Vagina (tissue), 2 donors: ENCODE measurements at places on chromosomes 4 and X.

DNA sequence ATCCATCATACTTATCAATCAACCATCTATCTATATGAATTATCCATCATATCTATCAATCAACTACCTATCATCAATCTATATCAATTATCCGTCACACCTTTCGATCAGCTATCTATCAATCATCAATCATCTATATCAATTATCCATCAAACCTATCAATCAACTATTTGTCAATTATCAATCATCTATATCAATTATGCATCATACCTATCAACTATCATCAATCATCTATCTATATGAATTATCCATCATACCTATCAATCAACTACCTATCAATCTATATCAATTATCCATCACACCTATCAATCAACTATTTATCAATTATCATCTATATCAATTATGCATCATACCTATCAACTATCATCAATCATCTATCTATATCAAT lies 70.6 kb upstream of the PPP2R3B start:
- DNase-seq: no peak
- no peaks in the 10 kb centered on the region for H3K36me3 ChIP-seq
- no peak overlapping the region for H3K4me3 ChIP-seq
- H3K4me1 ChIP-seq: no peaks in the 10 kb centered on the region

GRCh38 chrX:47234583-47234982 lies 1.8 kb downstream of the USP11 start:
- H3K27me3 ChIP-seq: no peaks in the 10 kb centered on the region
- H3K27ac ChIP-seq: peak overlapping the region; percentile 98
- DNase-seq: no peak
- H3K4me3 ChIP-seq: no peak overlapping the region
- H3K4me1 ChIP-seq: peaks cover 9% of the 10 kb centered on the region

GRCh38 chrX:150364347-150365050 lies 1.4 kb downstream of the MAMLD1 start:
- H3K36me3 ChIP-seq: no peaks in the 10 kb centered on the region
- H3K27me3 ChIP-seq: no peaks in the 10 kb centered on the region
- peak overlapping the region; percentile 92 for H3K27ac ChIP-seq
- H3K4me1 ChIP-seq: peaks cover 11% of the 10 kb centered on the region
- peak overlapping the region; percentile 53 for H3K4me3 ChIP-seq

- no peak for DNase-seq
- H3K4me3 ChIP-seq: no peak overlapping the region
- no peaks in the 10 kb centered on the region for H3K36me3 ChIP-seq
These were observed 21.4 kb upstream of the PLCXD1 start for GRCh38 chrX:259692-260355.

DNA sequence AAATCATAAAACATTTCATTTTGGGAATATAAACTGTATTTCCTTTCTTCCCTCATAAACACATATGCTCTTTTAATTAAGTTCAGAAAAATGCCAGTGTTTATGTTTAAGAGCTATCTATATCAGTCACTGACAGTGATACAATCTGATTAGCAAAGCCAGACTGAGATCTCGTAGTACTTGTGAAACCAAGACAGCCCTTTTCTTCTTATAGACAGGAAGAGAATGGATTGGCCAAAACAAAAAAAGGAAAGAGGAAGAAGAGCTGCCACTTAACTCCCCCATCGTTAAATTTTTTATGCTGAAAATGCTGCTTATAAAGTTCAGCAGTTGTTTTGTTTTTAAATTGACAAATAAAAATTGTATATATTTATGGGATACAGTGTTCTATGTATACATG lies 87.4 kb downstream of the PLAC1 start:
- no peaks in the 10 kb centered on the region for H3K4me1 ChIP-seq
- H3K4me3 ChIP-seq: no peak overlapping the region
- H3K27ac ChIP-seq: no peak overlapping the region
- no peak for DNase-seq

DNA sequence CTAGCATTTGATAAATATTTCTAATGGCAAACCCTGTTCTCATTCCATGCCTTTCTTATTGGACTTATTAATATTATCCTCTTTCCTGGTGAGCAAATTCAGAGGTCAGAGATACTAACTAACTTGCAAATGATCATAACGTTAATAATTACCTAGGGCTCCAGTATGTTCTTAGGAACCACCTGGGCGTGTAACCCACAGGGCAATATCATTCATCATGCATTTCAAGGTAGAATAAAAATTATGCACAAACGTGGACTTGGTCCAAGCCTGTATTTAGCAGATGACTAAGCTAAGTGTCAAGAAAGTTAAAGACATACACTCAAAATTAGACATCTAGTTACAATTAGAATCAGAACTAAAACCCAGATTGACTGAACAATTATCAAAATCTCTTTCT lies 850.1 kb downstream of the TRIML1 start:
- no peak for DNase-seq
- no peaks in the 10 kb centered on the region for H3K27me3 ChIP-seq
- H3K4me1 ChIP-seq: no peaks in the 10 kb centered on the region
- no peak overlapping the region for H3K4me3 ChIP-seq

DNA sequence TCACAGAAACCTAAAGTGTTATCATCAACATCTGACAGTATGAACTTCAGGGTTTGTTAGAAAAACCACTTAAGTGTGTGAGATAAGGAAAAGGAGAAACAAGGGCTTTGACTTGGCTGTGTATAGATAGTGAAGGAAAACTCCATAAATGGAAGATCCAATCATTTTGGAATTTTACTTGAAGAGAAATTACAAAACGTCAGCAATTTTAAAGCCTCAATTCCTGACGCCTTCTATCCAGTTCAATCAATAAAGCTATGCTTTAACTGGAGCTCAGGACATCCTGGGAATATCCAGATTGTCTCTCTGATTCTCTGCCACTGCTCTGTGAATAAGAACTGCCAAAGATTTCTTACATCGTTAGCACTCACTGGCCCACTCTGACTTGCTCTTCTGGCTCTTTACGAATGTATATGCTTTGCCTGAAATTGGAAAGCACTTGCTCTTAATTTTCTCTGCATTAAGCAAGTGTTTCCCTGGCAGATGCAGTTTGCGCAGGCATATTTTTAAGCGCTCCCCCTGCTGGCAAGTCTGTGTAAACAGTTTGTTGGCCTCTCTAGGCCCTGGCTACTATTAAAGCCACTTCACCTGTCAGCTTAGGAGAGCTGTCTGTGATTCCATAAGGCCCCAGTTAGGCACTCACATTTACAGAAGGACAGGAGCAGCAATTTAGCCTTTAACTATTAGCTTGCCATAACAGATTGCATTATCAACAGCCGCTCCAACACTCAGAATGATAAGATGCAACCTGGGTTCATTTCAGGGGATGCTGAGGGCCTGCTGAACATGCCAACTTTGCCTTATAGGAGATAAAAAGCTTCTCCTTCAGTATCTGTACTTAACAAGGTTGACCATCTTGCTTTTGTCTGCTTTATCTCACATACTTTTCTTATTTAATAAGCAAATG lies 251.4 kb upstream of the DDX53 start:
- no peaks in the 10 kb centered on the region for H3K27me3 ChIP-seq
- no peak overlapping the region for H3K4me3 ChIP-seq
- H3K36me3 ChIP-seq: no peaks in the 10 kb centered on the region
- no peak overlapping the region for H3K27ac ChIP-seq

- H3K27ac ChIP-seq: no peak overlapping the region
- H3K4me3 ChIP-seq: no peak overlapping the region
- peaks cover 5% of the 10 kb centered on the region for H3K4me1 ChIP-seq
These were observed 39.3 kb downstream of the SYNPO2 start for GRCh38 chr4:118927974-118928373.

DNA sequence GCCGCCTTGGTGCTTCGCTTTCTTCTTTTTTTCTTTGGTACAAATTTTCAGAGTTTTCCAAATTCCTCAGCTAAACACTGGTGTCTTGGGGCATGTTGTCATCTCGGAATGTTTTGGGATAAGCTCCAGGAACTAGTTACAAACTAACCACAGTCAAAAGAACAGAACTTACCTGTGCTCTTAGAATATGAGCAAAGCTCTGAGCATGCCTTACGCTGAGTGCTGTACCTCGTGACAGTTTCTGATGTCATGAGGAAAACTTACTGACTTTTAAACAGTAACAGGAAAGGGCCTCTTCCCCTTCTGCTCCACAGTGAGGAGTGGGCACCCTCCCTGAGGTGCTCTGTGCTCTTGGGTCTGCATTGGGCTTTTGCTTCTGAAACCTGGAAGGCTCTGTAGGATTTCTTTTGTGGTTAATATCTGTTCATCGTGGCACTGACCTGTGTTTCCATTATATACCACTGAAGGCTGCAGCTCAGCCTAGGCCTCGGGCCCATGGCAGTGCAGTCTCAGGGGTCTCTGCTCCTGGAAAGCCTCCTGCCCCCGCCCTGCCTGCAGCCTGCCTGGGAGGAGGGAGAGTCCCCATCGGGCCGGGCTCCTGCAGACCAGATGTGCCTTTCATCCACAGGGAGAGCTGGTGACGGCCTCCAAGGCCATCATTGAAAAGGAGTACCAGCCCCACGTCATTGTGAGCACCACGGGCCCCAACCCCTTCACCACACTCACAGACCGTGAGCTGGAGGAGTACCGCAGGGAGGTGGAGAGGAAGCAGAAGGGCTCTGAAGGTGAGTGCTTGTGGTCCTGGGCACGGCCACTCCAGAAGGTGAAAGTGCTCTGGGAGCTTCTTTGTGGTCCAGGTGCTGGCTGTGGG lies 48.7 kb downstream of the NOP14 start:
- H3K4me1 ChIP-seq: no peaks in the 10 kb centered on the region
- peaks cover 52% of the 10 kb centered on the region for H3K36me3 ChIP-seq
- no peak for DNase-seq
- H3K4me3 ChIP-seq: no peak overlapping the region
- no peak overlapping the region for H3K27ac ChIP-seq

DNA sequence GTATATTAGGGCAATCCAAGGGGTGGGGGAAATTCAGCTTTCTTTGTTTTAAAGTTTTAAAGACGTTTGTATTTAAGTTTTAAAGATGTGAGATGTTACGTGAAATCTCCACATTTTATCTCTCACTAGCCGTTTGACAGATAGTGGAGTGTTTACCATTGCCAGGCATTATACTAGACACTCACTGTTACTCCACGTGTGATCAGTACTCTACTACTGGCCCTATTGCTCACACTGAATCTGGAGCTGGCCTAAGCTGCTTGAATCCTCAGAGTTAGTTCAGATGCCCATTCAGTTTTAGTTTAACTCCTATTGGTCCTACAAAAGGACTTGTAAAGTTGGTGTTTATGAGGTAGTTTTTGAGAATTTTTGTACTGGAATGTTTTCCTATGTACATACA lies 4.5 kb downstream of the ADAD1 start:
- DNase-seq: no peak
- no peaks in the 10 kb centered on the region for H3K27me3 ChIP-seq
- H3K27ac ChIP-seq: no peak overlapping the region
- H3K36me3 ChIP-seq: no peaks in the 10 kb centered on the region

DNA sequence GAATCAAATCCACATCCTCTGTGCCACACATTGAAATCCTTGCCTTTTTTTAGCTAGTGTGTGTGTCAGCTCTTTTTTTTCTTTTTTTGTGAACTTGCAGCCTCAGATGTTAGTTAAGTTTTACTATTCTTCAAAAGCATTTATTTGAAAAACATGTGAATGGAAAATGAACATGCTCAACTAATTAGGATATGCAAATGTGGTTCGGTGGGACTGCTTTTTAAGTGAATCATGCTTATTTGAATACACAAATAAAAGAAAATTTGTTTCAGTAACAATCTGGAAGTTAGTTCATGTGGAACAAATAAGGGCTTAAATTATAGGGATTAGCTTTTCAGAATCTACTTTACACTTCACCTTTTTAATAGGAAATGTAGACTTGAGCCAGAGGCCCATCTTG lies 751.5 kb upstream of the FAM241A start:
- no peak for DNase-seq
- no peak overlapping the region for H3K4me3 ChIP-seq
- H3K36me3 ChIP-seq: no peaks in the 10 kb centered on the region
- no peaks in the 10 kb centered on the region for H3K27me3 ChIP-seq
- no peaks in the 10 kb centered on the region for H3K4me1 ChIP-seq

DNA sequence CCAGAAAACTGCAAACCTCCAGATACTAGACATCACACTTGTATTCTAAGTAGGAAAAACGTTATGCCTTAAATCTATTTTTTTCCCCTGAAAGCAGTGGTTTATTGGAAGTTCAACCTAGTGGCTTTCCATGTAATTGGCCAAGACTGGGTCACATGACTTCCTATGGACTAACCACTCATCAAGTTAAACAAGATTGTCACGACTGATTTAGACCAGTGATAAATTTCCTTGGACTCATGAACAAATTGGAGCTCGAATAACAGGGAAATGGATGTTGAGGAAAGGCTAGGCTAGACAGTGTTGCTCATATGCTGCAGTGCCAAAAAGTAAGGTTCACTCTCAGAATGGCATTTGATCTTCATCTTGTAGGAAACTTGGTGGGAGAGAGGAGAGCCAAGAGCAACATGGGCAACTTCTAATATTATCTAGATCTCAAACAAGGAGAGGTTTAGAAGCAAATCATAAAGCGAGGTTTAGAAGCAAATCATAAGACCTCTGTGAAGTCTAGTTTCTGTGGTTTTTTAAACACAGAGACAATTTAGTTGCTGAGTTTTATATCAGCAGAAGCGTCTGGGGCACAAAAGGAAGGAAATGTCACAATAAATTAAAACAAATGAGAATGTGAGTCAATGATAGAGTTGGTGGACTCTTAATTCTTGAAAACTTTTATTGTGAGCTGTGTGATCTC lies 165.6 kb upstream of the BOD1L1 start:
- H3K27ac ChIP-seq: no peak overlapping the region
- no peak overlapping the region for H3K4me3 ChIP-seq
- H3K36me3 ChIP-seq: no peaks in the 10 kb centered on the region

GRCh38 chr4:72418458-72418857 lies 150.6 kb downstream of the ADAMTS3 start:
- H3K27ac ChIP-seq: no peak overlapping the region
- H3K27me3 ChIP-seq: no peaks in the 10 kb centered on the region
- H3K4me1 ChIP-seq: peaks cover 7% of the 10 kb centered on the region
- no peak for DNase-seq

GRCh38 chr4:138634915-138635314 lies 380.7 kb upstream of the NOCT start:
- no peaks in the 10 kb centered on the region for H3K4me1 ChIP-seq
- no peak overlapping the region for H3K4me3 ChIP-seq
- H3K36me3 ChIP-seq: no peaks in the 10 kb centered on the region
- H3K27me3 ChIP-seq: no peaks in the 10 kb centered on the region
- DNase-seq: no peak

GRCh38 chr4:7960790-7961655 lies 21.4 kb upstream of the AFAP1 start:
- H3K27ac ChIP-seq: peak overlapping the region; percentile 85
- no peaks in the 10 kb centered on the region for H3K27me3 ChIP-seq
- no peaks in the 10 kb centered on the region for H3K36me3 ChIP-seq

DNA sequence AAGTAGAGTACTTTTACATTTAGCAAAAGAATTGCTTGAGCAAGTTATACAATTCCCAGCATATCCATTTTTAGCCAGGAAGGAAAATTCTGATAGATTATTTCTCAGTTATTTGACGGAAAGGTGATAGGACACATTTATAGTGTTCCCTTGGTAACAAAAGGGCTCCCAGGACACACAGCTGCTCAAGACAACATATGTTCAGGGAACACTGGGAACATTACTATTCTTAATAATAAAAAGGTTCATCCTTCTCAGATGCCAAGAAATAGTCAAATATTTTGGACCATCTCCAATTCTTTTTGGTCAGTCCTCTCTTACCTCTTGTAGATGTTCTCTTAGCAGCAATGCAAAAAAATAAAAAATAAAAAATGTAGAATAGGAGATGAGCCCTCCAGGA lies 66.8 kb upstream of the SMAD1 start:
- no peak overlapping the region for H3K27ac ChIP-seq
- no peak overlapping the region for H3K4me3 ChIP-seq
- no peaks in the 10 kb centered on the region for H3K27me3 ChIP-seq
- DNase-seq: no peak

GRCh38 chr4:142567620-142568451 lies 278.3 kb downstream of the INPP4B start:
- H3K36me3 ChIP-seq: no peaks in the 10 kb centered on the region
- DNase-seq: no peak
- H3K27ac ChIP-seq: no peak overlapping the region
- H3K27me3 ChIP-seq: no peaks in the 10 kb centered on the region
- peaks cover 10% of the 10 kb centered on the region for H3K4me1 ChIP-seq
